ENCODE measurements at places on chromosomes 7 and 10.

- no peak for DNase-seq
Measured at GRCh38 chr7:29435902-29436301, 127.7 kb upstream of the PRR15 start.

DNA sequence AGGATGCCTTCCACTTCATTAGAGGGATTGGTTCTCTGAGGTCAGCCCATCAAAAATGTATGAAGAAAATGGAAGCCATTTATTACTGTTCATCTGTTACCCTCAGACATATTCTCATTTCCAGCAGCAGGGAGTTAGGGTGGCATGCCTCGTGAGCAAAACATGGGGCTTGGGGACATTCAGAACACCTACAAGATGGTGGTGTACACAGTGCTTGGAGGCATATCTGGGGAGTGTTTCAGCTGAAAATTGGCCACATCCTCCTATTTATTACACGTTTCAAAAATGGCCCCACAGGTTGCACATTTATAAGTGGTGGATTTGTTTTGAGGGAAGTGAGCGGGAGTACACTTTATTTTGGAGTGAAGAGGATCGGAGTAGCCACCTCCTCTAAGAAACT lies 93.4 kb downstream of the SPAG6 start:
- no peak for DNase-seq

DNA sequence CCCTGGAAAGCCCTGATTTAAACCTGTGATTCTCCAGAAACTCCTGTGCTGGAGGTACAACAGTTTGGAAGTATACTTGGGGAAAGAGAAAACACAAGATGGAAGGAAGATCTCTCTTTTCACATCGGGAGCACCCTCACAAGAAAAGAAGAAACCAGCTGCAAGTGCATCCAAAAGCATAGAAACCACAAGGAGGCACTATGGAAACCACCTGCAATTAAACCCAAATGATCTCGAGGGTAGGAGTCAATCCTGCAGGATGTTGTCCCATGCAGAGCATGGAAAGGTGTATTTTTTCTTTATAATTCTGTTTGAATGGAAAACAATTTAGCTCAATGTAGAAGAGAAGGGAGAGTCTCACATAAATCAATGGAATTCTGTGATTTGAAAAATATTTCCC lies 210.5 kb downstream of the TWIST1 start:
- DNase-seq = no peak

- DNase-seq = no peak
Measured at GRCh38 chr7:116918704-116919103, 34.6 kb upstream of the ST7 start.

GRCh38 chr10:64430690-64431323 lies 909.6 kb downstream of the REEP3 start:
- no peak for DNase-seq

GRCh38 chr7:36448781-36449379 lies 59.2 kb downstream of the ANLN start:
- DNase-seq = no peak

DNA sequence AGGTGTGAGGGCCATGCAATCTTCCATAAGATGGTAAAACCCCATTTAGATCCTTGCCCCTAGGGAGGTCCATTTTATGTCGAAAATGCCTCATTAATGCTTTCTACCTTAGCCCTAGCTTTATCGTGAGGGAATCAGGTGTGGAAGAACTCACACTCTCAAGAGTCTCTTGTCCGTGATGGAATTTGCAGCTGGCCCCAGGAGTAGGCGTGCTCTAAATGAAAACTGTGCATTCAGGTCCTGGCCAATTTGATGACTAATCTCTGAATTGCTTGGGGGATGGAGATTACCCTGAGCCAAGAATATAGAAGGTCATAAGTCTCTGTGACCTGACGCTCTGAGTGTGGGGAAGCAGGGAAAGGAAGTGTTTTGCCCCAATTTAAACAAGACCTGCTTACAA lies 6.6 kb downstream of the C10orf90 start:
- no peak for DNase-seq

GRCh38 chr7:136293841-136294391 lies 316.8 kb upstream of the MTPN start:
- DNase-seq = no peak

DNA sequence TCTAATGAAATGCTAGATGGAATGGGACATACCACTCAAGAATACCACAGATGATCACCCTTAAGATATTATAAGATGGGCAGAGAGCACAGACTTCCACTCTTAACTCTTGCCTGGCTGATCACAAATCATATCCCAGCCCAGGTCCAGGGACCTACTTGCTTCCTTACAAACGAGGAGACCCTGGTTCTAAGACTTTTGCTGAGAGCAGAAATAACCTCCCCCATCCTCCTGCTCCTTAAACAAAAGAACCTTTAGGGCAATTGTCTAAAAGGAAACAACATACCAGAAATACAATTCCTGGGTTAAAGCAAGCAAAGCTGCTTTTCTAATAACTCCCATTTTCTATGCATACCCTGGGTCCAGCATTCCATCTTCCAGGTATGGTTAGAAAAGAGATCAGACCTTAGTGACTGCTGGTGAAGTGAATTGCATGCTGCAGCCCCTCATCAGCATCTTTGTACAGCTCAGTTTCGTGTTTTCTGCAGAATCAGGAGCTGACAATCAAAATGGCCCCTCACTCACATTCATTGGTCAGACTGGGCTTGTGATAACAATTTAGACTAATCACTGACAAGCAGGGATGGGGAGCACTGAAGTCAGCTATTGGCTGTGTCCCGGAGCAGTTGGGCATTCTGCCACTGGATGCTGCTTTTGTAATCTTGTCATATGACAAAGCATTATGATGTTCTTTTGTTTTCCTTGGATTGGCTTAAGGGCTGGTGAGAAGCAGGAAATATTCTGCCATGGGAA lies 14.6 kb downstream of the IFIT3 start:
- no peak for DNase-seq

- DNase-seq = no peak
Measured at GRCh38 chr7:99860281-99861127, 16.3 kb downstream of the OR2AE1 start.

DNA sequence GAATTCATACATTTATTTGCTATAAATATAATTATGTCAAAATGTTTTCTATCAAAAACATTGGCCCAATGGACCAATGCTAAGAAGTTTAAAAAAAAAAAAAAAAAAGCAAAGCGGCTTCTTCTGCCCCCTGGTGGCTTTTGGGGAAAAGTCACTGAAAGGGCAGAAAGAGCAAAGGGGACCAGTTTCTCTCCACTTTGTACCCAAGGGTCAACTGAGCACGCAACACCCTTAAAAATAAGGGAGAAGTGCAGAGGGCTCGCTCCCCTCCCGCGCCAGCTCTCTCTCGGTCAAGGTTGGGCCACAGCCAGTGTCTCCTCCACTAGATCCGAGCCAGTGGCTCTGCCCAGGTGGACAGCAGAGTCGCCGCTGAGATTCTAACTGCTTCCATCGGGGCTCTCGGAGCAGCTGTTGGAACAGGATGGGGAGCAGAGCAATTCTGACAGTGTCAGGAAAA lies 136.4 kb upstream of the FGFR2 start:
- no peak for DNase-seq

DNA sequence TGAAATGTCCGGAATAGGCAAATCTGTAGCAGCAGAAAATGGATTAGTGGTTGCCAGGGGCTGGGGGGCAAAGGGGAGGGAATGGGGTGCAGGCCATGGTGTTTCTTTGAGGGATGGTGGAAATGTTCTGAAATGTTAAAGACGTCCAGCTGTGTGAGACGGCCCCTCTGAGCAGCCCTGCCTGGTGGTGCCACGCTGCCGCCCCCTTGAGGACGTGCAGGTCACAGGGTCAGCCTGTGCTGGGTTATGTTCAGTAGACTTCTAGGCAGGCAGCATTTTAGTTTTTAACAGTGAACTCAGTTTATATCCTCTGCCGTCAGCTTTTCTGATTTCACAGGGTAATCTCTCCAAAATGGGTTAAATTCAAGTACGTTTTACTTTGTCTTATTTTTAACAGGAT lies 9.4 kb downstream of the NUB1 start:
- no peak for DNase-seq

DNA sequence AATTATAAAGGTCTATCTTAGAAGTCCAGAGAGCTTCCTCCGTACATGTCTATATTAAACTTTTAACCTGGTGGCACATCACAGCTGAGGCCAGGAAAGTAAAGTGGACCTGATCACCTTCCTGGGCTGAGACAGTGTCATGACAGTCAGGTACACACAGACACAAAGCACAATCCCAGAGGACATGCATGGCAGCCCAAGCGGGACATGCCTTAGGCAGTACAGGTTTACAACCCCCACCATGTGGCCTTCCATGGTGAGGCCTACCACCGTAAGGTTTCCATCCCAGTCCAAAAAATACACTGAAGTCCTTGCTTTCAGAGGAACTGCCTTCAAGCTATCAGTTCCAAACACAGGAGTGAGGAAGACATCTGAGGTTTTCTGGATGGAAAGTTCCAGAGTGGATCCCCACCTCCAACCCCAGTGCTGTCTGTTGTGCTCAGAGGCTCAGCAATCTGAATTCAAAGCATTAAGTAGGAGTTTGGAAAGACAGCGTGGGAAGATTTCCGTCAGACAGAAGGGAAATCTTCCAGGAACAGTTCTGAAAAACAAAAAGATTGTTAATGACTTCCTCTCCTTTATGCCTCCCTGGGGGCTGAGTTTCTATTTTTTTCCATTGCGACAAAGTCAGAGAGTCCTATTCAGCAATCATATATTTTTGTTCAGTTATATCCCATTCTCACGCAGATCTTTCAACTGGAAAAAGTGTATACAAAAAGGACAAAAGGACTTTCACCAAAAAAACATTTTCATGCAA lies 20.1 kb downstream of the IFIT3 start:
- no peak for DNase-seq

- DNase-seq = no peak
Measured at GRCh38 chr7:100866729-100867039, 503 bp upstream of the TRIP6 start.

DNA sequence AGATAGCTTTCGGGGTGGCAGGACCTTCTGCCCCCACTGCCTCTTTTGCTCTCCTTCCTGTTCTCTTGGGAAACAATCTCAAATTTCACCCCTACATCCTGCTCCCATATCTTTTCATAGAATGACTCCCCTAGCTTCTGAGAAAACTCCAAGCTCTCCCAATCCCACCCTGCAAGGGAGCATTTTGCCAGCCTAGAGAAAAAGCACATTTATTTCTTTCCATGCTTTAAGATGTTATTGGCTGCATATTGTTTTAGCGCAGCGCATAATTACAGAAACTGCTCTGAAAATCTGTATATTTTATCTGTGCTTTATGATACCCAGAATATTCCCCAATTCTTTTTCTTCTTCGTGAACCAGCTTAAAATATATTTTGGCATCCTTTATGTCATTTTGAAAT lies 601.3 kb downstream of the KCNMA1 start:
- DNase-seq = no peak

DNA sequence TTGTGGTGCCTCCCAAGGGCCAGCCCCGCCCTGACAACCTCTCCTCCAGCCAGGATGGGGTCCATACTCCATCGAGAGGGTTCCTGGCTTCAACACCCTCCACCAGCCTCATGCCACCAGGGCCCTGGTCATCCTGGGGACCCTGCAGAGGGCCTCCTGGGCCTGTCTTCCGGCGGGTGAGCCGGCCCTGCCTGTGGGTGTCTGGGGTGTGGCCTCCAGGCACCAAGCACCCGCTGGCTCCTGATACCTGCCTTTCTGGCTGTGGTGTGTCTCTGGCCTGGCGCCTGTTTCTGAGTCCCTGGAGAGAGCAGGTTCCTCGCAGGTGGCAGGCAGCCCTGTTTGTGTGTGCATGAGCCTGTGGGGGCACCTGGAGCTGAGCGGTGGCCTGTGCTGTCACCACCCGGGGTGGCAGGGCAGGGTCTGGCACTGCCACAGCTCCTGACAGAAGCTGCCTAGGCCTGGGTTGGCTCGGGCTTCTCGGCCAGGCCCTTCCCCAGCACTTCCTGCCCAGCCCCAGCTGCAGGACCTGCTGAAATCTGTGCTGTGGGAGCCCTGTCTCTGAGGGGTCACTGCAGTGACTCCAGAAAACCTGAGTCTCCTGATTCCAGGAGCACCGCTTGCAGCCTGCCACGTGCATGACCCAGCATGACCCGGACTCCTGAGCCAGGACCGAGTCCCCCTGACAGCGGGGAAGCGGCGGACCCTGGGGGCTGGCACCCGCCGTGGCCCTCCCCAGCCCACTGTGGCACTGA lies 18.4 kb downstream of the ADAM8 start:
- DNase-seq = peak; percentile 32

DNA sequence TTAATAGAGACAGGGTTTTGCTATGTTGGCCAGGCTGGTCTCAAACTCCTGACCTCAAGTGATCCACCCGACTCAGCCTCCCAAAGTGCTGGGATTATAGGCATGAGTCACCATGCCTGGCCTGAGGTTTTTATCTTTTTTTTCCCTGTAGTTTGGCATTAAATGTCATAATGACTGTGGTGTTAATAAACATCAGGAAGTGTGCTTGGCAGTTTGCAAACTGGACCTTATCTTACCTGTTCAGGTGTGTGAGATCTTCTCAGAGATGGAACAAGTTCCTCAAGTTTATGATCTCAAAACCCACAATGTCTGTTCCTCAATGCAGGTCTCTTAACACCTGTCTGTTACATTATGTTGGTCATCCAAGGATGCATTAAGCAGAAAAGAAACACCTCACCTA lies 80.0 kb downstream of the ARID5B start:
- DNase-seq = no peak

DNA sequence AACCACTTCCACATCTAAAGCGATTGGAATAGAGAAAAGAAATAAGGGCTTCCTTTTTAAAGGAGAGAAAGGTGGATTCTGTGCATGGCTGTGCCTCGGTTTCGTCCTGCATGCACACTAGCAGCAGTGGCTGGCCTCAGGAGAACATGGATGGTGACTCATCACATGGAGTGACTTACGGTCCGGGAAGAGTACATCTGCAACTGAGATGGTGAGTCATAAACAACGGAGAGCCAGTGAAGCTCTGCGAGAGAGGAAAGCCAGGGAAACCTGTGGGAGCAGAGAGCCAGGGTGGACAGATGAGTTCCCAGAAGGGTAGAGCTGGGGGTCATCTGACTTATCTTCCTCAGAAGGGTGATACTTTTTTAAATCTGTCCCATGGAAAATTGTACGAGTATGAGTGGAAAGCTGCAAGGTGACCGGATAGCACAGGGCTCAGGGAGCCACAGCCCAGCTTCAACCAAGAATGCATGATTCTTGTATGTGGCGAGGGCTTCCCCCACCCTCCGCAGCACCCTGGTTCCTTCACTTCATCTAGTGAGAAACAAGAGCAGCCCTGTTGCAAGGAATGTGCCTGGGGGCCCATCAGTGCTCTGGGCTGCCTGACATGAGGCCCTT lies 259.1 kb downstream of the KLF6 start:
- DNase-seq = no peak

GRCh38 chr10:24707445-24707844 lies 16.2 kb downstream of the ARHGAP21 start:
- no peak for DNase-seq

GRCh38 chr10:11057994-11058393 lies 40.3 kb downstream of the CELF2 start:
- no peak for DNase-seq

GRCh38 chr7:130945411-130945811 lies 211.4 kb upstream of the KLF14 start:
- no peak for DNase-seq

GRCh38 chr10:35644050-35644950 lies 2.2 kb upstream of the FZD8 start:
- DNase-seq = no peak

Measured in activated effector memory CD4-positive, alpha-beta T cell treated with Interleukin-2 at 50 U/mL for 16 hours (primary cell).